ENCODE measurements at places on chromosomes 12 and 14. TPM values are rescaled to one million over a fixed set of nuclear protein-coding genes. Genes with fewer than 3 reads are reported as not detected.

DNA sequence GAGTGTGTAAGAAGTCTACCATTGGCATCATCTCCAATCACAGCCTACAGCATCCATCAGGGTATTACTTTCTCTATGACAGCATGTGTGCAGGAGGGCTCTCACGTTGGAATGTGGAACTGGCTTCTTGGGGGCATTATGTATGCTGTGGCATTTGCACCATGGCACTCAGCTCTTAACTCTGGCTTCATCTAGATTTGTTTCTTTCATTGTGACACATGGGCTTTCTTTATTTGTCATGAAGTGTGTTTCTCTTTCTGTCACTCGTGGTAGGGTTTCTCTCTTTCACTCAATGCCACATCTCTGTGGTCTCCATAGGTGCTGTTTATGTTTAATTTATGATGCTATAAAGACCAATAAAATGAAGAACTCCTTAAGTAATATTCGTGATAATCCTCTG is 191.2 kb upstream of the GARIN2 start:
- DNase-seq: no peak

DNA sequence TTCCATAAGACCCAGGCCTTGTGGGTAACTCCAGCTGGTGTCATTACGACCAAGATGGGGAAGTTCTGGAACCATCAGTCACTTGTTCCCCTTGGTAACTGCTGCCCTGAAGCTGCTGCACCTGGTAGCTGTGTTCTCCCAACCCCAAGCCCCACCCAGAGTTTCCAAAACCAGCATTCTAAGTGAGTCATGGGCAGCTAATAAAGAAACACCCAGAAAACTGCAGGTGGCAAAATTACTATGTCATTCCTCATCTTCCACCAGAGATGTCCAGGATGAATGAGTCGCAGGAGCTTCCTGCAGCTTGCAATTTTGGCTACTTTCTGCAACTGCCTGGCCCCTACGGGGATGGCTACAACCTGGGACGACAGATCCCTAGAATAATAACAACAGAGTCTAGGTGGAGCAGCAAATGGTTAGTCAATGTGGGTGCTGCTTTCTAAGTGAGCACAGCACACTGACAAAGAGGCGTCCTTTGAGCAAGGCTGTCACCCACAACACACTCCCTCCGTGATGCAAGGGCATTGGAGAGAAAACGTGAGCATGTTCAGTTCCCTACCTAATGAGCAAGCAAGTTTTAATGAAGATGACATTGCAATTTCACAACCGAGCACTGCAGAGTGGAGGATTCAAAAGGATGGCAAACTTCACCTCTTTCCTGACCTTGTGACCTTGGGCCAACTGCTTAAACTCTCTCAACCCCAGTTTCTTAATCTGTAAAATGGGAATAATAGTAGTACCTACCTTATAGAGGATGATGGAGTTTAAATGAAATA is 301.4 kb upstream of the NOS1 start:
- peak; percentile 49 for DNase-seq

Gene HEBP1
- 6.1 TPM for total RNA-seq

Gene HHIPL1
- 2.5 TPM for total RNA-seq

GRCh38 chr12:31828071-31828470 is 99.2 kb upstream of the AMN1 start:
- DNase-seq: no peak

- DNase-seq: peak; percentile 78
Observed at GRCh38 chr14:68780358-68781160, 12.3 kb downstream of the ZFP36L1 start.

- peak; percentile 69 for DNase-seq
Observed at GRCh38 chr14:28157887-28158791, 608.4 kb upstream of the FOXG1 start.

Gene AMDHD1
- 0.11 TPM for total RNA-seq

DNA sequence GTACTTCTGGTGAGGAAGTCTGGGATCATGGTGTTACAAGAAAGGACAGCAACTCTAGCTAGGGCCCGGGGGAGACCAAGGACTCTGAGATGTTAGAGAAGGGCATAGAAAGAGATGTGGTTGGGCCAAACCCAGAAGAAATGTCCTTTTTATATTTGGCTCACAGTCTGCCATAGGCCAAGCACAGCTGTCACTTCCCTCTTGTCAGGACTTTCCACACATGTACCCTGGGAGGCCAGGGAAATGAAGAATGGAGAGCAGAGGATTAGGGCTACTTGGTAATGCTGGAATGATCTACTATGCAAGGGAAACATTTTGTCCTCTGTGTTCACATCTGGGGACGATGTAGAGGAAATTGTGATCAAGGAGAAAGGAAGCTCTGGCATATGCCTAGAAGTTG is 9.2 kb downstream of the MYO1A start:
- no peak for DNase-seq
